Hair follicle dermal papilla cell (primary cell): ENCODE measurements at places on chromosomes 13 and 19. TPM values are rescaled to one million over a fixed set of nuclear protein-coding genes. Genes with fewer than 3 reads are reported as not detected.

The LHB gene
- total RNA-seq = 0.49 and 0.61 TPM in 2 replicates

The PSG4 gene
- total RNA-seq = 0.24 and 34.1 TPM in 2 replicates

The SBSN gene
- 0.65 and 1.6 TPM in 2 replicates for total RNA-seq

The GPATCH1 gene
- total RNA-seq = 6.2 and 7.5 TPM in 2 replicates

The CYP2B6 gene
- not detected in 2 replicates for total RNA-seq

The PRTN3 gene
- total RNA-seq = not detected in 2 replicates

The DAND5 gene
- 0.65 and 0.85 TPM in 2 replicates for total RNA-seq

The LGALS14 gene
- not detected in 2 replicates for total RNA-seq

The NLRP13 gene
- not detected in 2 replicates for total RNA-seq

The PSG6 gene
- not detected in 2 replicates for total RNA-seq

The ZNF865 gene
- 1.7 and 2.4 TPM in 2 replicates for total RNA-seq

The SEMA6B gene
- 0.12 and 0.49 TPM in 2 replicates for total RNA-seq

The SULT2A1 gene
- total RNA-seq = not detected in 2 replicates

The ZNF418 gene
- total RNA-seq = 3.9 and 6.3 TPM in 2 replicates

The ELSPBP1 gene
- not detected in 2 replicates for total RNA-seq

The C19orf47 gene
- 8.1 and 9.7 TPM in 2 replicates for total RNA-seq

The PRODH2 gene
- total RNA-seq = not detected in 2 replicates

The LIM2 gene
- not detected in 2 replicates for total RNA-seq

The IL12RB1 gene
- 1.6 and 1.8 TPM in 2 replicates for total RNA-seq

The ZNF837 gene
- total RNA-seq = 3.2 and 3.6 TPM in 2 replicates

The FXYD5 gene
- total RNA-seq = 53.2 and 73.8 TPM in 2 replicates

The SYNGR4 gene
- total RNA-seq = not detected in 2 replicates

The ZNF444 gene
- total RNA-seq = 16.9 and 17.1 TPM in 2 replicates

The PCSK4 gene
- 2.3 and 2.8 TPM in 2 replicates for total RNA-seq

The CKAP2 gene
- total RNA-seq = 8.5 and 9.7 TPM in 2 replicates

The GRK1 gene
- not detected in 2 replicates for total RNA-seq

The ZNF709 gene
- 2.6 and 3.7 TPM in 2 replicates for total RNA-seq

The PALM3 gene
- 0.32 TPM in 1 of 2 replicates, not detected in the other for total RNA-seq

The ZNF578 gene
- total RNA-seq = 4.6 and 5.7 TPM in 2 replicates

The FUT3 gene
- total RNA-seq = not detected in 2 replicates
